ENCODE measurements at places on chromosomes 7 and 10.
A peak's percentile ranks its signal among the peaks of the same experiment; 100 is the strongest.

GRCh38 chr7:104296266-104296665 is 32.1 kb upstream of the LHFPL3 start:
- no peak for DNase-seq

GRCh38 chr7:145481985-145482384 is 634.6 kb upstream of the CNTNAP2 start:
- no peak for DNase-seq

DNA sequence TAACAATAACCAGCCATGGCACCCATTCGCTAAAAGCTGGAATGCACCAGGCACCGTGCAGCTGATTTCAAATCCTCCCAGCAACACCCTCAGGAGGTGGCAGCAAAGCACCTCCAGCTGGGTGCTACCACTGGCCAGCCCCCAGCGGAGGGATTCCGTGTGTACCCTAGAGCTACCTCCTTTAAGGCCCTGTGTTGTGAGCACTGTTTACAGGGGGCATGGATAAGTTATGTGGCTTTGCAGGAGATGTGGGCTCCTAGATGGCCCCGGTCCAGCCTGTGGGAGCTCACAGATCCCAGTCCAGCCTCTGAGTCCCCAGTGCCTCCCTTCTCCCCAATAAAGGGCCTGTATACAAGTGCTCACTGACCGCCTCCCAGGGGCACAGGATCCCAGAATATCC is 27.1 kb downstream of the TNRC18 start:
- no peak for DNase-seq

- no peak for DNase-seq
Observed at GRCh38 chr10:104288355-104288754, 19.4 kb downstream of the GSTO2 start.

DNA sequence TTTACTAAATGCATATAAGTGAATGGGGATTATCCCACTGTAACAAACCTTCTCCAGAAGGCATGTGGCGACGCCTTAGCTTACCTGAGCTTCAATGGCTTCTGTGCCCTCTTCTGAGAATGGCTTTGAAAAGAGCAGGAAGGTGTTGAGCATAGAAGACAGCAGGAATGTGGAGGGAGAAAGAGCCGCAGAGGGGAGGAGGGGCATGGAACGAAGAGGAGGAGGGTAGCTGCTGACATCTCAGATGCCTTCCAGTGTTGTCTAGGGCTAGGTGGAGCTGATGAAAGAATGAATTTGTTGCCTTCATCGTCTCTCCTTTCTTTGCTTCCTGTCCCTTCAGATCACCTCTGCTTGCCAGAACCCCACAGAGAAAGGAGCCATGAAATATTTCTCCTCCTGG is 86.2 kb downstream of the ITIH5 start:
- no peak for DNase-seq

DNA sequence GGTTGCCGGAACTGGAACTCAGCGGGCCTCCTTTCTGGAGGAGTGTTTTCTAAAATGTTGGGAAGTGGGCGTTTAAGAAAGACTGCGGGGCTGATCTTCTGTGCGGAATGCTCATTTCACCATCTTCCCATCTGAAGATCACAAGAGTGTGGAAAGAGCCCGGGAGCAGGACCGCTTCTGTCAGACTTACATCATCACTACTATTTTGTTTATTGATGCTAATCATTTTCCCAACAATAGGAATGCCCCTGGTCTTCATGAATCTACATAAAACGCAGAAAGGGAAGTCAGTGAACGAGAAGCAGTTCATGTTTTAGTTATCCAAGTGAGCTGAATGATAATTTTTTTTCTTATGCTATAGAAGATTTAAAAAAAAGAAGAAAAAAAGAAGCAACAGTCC is 447.8 kb upstream of the MKI67 start:
- DNase-seq = no peak

DNA sequence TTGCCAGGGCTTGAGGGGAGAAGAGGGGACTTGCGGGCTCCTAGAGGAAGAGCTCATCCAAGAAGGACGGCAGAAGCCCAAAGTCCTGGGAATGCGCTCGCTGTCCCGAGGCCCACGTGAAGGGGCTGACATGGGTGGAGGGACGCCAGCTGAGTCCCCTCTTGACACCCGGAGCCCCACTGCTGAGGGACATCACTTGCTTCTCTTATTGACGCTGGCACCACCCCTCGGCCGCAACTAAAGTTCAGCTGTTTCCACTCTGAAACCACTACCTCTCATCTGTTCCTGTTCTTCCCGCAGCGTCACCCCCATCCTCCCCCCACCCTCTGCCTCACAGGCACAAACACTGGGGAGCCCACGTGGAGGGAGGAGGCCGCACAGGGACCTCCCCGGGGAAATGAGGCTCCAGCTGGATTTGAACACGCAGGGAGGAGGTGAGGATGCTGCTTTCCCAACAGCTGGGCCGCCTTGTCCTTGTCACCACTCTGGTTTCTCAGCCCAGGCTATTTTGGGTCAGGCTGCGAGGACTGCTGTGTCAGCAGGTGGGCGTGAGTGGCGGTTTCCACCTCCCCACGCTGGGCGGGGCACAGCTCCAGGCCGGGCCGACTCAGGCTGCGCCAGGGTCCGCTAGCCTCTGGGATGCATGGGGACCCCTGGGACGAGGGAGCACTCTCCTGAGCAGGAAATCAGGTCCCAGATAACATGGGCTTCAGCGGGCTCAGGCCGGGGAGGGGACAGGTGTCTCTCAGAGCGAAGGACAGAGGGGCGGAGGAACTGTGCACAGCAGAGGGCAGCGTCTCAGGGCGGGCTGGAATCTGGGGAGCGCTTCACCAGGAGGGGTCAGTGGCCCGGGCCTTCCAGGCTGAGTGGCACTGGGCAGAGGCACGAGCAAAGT is 156.3 kb downstream of the ZNF248 start:
- DNase-seq = no peak

- DNase-seq = no peak
Observed at GRCh38 chr7:122618585-122619189, 80.2 kb downstream of the RNF133 start.

DNA sequence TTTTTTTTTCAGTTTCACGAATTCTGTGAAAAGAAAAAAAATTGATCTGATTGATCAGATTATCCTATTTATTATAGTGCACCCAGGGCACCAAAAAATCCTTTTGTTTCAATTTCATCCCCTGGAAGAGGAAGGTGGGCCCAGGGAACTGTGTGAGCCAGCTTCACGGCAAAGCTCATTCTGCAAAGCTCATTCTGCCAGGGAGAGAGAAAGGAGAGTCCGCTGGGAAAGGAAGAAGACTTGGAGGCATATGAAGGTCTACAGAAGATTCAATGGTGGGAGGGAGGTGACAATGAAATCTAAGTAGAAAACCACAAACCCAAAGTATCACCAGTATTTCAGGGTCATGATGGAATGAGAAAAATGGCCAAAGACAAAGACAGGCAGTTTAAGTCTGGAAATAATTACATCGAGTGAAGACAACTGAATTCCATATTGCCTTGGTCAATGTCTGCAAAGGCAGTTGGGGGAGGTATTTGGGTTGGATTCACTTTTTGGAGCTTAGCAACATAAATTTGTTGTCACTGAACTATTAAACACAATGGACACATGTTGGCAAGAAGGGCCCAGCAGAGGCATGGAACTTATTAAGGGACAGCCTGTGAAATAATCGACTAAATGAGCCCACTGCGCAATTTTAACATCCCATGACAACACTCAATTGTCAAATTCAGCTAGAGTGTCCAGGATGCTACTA is 587.8 kb upstream of the MKI67 start:
- no peak for DNase-seq

- no peak for DNase-seq
Observed at GRCh38 chr7:15577600-15577999, 15.8 kb upstream of the AGMO start.

- no peak for DNase-seq
Observed at GRCh38 chr7:120502132-120502531, 229.2 kb downstream of the KCND2 start.

GRCh38 chr7:137755427-137755826 is 91.3 kb downstream of the DGKI start:
- no peak for DNase-seq

DNA sequence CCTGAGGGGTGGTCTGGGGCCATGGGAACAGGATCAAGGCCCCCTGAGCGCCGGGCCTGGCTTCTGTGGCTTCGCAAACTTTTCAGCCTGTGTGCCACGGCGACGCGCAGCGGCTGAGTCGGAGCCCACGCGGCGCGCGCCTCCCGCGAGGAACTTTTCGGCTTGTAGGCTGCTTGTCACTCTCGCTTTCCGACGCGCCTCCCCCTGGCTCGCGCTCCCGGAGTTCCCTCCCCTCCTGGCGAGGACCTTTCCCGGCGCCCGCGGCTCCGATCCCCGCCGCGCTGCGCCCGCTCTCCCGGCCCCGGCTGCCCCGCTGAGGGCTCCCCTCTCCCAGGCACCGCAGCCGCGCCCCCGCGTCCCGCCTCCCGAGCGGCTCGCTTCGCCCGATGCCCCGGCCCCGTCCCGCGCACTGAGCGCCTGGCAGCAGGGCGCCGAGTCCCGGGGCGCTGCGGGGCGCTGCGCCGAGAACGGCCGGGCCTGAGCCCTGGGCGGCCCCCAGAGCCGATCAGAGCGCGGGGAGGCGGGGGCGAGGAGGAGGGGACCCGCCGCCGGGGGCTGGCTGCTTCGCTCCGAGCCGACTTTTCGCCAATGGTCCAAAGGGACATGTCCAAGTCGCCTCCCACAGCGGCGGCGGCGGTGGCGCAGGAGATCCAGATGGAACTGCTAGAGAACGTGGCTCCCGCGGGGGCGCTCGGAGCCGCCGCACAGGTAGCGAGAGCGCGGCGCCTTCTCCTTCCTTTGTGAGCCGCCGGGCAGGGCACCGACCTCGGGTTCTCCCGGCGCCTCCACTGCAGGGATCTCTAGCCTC is at the start of gene CACNB2:
TSS of gene CACNB2 (plus strand) at position 276 of the 808 bp plus-strand sequence.
- DNase-seq = no peak

DNA sequence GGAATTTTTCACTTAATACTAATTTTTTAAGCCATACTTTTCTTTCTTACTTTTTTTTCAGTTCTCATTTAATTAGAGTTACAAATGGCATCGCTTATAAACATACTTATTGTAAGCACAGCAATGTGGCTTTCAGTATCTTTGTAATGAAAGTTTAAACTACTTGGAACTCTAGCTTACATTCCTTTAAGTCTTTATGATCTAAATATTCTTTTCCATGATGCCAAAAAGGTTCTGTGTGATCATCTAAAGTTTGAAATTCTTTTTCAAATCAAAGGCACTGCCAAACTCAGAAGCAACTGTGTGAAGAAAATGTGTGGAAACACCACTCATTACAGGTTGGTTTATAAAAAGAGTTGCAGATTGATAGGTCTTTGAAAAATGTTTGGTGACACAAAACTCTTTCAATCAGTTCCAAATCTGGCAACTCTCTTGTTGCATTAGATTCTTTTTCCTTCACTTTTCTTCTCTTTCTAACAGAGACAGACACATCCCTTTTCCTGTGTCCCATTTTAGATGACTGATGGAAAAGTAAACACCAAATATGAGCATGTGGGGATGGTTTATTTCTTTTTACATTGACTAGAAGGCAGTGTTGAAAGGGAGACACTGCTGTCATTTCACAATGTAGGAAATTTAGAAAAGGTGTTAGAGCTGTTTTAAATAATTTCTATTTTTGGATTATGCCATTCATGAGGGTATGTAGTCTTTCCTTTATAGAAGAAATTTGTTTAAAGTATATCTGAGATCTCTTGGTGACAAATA is 392.3 kb downstream of the SUGCT start:
- DNase-seq = no peak

- no peak for DNase-seq
Observed at GRCh38 chr10:133190225-133190624, 30.2 kb downstream of the KNDC1 start.

DNA sequence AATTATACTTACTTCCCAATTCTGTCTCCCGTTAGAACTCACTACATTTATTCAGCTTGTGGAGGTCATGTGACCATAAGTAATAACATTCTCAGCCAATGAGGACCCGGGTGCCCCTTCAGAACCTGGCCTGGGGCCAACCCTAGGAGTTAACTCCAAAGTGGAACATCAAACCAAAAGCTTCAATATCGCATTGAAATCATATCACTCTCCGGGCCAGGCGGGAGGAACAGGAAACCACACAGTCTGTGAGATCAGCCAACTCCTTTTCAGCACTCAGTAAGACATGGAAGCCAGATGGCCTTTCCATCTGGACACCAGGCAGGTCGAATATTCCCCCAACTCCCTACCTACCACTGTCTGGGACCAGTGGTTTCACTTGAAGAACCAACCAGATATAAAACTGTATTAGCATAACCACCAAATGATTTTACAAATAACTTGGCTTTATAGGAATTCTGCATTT is 5.5 kb downstream of the CREB3L2 start:
- DNase-seq = no peak

- peak; percentile 25 for DNase-seq
Observed at GRCh38 chr7:85554236-85555178, 367.7 kb upstream of the SEMA3D start.

DNA sequence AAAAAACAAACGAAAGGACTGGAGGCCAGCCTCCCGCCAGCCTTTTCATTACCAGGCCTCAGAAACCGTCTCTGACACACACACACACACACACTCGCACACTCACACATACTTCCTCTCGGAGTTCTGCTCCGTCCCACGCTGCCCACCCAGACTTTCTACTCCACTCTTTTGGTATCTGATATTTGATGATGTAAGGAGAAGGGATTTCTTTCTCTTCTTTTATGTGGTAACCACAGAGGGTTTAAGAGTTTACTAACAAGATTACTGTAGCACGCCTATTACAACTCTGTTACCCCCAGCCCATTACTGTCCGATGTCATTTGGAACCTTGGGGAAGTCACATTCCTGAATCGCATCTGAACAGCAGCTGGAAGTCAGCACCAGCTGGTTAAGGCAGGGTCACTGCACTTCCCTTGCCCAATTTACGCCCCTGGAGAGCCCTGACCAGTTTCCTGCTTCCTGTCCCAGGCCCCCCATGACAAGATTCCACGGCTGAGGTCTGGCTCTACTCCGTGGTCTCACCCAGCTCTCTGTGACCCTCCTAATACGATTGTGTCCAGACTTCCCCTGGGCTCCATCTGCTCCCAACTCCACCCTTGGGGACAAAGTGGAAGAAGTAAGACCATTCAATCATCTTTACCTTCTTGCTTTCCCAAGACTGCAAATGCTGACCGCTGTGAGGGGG is 1.1 kb downstream of the DENND2A start:
- no peak for DNase-seq

DNA sequence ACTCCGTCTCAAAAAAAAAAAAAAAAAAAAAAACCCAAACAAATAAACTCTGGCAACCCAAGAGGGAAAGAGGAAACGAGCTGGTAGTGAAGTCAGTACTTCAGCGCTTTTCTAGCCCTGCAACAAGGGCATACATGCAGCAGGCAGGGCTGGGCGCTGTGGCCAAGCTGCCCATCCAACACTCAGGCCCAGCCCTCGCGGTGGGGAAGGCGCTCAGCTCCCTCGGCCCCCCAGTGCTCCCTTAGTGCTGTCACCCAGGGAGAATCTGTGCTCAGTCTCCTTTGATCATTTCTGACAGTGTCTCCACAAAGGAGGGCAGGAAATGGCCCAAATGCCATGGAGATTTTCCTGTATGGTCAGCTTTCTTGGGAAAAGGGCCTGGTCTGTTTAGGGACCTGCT is 97.2 kb downstream of the SMURF1 start:
- DNase-seq = no peak

GRCh38 chr10:116444527-116445142 is 17.0 kb downstream of the PNLIPRP3 start:
- no peak for DNase-seq

GRCh38 chr10:50398381-50398780 is 147.1 kb upstream of the ASAH2 start:
- no peak for DNase-seq

Measured in foreskin keratinocyte (primary cell).